ENCODE measurements at places on chromosomes 7 and 10.

DNA sequence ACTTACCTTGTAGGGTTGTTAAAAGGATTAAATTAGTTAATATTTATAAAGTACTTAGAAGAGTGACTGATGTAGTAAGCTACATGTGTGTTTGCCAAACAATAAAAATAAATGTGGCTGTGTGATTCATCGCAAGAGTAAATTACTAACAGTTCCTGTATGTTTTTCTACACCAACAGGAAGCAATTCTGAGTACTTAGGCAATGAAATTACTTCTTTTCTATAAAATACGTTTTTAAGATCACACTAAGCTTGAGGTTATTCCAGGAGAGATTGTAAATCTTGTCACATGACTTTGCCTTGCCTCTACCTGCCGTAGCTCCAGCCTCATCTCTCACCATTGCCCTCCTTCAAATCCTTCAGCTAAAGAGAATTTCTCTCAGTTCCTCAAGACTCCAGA is 18.1 kb upstream of the GSTK1 start:
- DNase-seq = no peak

DNA sequence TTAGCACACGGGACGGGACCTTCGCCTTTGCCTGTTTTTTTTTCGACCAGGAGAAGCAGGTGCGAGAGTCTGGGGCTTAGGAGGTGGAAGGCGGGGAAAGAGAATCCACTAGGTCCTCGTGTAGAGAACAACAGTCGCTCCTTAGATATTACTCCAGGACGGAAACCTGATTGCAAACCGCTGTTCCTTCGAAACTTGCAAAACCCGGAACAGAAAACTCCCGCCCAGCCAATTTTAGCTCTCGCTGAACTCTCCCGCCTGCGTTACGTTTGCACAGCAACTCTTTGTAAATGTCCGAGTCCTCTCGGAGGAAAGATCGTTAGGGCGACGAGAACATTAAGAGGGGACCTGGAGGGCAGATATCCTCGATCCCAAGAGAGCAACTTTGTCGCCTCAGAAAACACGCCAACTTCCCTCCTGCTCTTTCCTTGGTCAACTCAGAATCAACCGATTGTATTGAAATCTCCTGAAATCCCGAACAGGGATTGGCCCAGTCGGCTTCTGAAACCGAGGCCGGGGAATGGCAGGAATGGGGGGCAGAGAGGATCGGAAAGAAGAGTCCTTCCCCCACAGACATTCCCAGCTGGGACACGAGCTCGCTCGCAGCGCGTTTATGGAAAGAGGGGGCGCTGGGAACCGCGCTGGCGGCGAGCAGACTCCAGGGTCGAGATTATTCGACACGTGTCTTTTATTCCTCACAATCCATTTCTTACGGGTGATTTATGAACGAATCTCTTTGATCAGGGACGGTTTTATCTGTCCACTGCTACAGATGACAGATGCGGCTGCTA is 9.9 kb downstream of the TWIST1 start:
- no peak for DNase-seq

DNA sequence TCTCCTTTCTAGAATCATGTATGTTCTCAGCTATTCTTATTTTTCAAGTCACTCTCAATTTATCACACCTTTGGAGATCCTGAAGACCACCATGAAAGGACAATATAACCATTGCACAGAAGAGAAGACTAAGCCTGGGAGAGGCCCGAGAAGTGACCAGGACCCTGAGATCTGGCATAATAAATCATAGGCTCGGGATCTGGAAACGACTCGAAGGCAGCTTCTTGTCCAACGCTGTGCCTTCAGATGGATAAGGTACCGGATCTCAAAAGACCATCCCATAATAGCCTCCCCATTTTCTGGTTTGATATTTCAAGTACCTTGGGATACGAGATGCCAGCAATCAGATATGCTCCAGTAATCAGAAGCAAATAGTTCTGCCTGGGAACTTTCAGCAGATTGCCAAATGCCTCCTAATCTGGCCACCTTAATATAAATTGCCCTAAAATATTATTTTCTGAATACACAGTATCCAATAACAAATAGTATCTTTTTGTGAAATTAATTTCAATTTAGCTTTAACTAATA is 179.2 kb upstream of the ZMIZ1 start:
- DNase-seq = no peak

GRCh38 chr7:4134204-4134603 is 547.9 kb upstream of the FOXK1 start:
- no peak for DNase-seq

DNA sequence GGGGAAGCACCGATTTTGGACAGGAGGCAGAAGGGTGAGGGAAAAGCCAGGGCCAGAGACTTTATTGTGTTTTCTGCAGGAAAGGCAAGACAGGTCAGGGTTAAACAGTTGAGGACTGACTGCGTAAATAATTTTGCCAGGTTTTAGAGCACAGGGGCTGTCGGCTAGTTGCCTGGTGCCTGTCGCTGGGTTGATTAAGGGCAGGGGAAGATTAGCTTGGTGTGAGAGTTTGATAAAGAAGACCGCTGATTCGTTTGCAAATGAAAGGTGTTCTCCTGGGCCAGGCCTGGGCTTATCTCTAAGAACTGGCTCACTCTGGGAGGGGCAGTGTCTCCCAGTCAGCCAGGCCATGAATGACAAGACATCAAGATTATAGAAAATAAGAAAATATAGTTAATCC is 75.6 kb downstream of the SLC37A3 start:
- no peak for DNase-seq

DNA sequence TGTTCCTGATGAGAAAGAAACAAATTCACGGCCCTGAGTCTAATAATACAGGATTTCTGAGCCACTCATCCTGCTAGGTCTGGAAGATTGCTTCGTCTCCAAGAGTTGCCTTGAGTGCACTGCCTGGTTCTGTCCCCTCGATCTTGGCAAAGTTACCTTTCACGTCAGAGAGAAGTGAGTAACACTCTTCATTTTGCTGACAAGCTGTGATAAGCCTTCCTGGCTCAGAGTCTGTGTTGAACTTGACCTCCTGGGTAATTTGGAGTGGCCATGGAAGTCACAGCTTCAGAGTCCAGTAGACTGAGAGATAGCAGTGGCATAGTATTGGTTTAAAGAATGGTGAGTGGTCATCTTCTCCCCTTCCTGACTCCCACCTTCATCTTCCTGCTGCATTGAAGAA is 64.7 kb upstream of the LRGUK start:
- DNase-seq = no peak

- no peak for DNase-seq
Measured at GRCh38 chr10:132650611-132651250, 113.1 kb downstream of the INPP5A start.

- DNase-seq = no peak
Measured at GRCh38 chr7:106523482-106523881, 137.5 kb downstream of the CCDC71L start.

DNA sequence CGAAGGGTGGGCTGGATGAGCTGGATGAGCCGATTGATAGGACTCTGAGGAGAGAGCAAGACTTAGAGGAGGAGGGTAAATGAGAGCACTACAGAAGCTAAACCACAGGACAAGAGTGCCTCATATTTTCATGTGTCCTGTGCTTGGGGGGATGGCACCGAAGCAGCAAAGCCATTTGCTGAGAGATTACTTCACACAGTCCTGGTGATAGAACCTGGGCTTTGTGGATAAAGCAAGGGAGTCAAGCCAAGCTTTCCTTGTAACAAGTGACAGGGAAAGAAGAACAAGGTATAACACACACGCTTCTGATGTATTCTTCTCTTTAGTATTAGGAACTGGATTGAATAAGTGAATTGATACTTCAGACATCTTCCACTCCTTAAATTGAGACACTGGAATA is 253.7 kb downstream of the ANKRD7 start:
- DNase-seq = no peak

- no peak for DNase-seq
Measured at GRCh38 chr7:106693677-106694353, 32.9 kb upstream of the CCDC71L start.

- DNase-seq = no peak
Measured at GRCh38 chr7:151249732-151250072, 1.2 kb upstream of the SMARCD3 start.

DNA sequence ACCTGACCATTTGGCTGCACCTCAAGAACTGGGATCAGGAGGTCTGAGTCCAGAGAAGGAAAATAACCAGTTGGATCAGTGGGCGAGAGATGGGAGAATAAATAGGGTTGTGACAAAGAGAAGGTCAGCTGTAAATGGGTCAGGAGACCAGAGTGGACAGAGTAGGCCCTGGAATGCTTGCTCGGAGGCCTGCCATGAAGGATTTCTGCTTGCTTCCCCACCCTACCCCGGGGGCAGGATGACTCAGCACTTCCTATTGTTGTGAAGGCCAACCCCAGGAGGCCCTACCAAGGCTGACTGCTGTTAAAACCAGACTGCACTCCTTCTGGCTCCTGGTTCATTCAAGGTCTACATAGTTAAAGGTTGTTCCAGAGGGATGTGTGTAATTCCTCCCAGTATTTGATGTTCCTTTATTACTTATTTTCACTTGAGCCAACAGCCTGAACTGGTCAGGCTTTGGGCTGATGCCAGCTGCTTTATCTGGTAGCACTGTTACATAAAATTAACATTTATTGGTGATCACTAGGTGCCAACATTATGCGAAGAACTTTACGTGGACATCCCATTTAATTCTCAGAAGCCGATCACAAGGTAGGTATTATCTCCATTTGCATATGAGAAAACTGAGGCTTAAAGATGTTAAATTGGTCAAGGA is 27.3 kb upstream of the IFRD1 start:
- DNase-seq = no peak

GRCh38 chr7:135333200-135333599 is 99.6 kb downstream of the STRA8 start:
- DNase-seq = no peak

DNA sequence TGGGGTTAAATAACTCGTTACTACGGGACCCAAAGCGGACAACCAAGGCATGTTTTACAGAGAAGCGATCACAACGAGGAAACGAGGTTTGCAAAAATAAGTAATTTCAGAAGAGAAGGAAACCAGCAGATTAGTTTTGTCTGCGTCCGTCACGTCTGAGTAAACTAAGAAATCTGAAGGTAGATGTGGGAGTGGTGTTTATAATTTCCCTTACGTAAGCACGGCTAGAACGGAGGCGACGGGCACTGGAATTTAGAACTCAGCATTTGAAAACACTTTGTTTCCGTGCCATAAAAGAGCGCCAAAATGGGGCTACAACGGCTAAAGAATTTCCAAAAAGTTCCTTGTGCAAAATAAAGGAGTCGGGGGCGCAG is 718 bp upstream of the UMAD1 start:
- DNase-seq = no peak

DNA sequence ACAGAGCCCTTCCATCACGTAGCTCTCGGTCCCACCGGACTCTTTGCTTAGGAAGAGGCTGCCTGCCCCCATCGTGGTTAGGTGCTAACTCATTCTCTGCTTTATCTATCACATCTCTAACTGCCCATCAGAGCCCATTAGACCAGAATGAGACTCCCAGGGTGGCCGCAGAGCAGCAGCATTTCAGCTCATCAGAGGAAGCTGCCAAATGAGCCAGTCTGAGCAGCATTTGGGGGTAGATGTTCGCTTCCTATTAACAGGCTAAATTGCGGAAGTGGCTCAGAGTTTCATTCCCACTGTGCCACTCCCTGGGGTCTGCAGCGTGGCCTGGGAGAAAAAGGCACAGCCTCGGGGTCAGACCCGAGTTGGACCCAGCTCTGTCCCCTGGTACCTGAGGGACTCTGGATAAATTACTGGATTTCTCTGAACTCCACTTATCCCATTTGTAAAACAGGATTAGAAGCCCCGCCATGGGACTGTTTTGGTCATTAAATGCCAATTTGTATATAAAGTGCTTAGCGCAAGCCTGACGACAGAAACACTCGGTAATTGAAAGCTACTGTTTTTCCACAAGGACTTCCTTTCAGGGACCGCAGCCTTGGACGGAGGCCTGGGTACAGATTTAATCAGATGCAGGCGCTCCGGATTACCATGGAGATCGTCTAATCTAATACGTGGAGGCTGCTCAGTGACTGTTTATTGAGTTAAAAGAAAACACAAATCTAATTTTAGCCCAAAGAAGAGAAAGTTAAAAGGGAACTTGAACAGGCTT is 73.8 kb upstream of the PRLHR start:
- no peak for DNase-seq

- no peak for DNase-seq
Measured at GRCh38 chr10:13023754-13024153, 22.2 kb upstream of the CCDC3 start.

DNA sequence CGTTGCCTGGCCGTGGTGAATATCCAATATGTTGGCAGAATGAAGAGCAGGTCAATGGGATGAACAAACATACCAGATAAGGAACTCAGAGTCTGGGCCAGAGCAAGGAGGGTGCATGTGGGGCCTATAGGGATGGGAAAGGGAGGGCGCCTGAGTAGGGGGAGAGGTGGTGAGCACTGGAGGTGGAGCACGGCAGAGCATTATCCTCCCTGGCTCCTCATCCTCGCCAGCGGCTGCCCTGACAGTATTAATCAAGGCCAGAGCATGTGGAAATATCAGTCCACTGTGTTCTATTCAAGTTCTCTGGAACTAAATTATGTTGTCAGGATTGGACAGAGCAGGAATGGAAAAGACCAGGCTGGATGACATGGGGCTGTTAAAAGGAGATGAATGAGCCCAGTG is 254.8 kb upstream of the ZMIZ1 start:
- no peak for DNase-seq
